ENCODE measurements at places on chromosomes 12 and 14.
A peak's percentile ranks its signal among the peaks of the same experiment; 100 is the strongest.

- DNase-seq: no peak
Observed at GRCh38 chr12:53532524-53533445, 25.5 kb upstream of the NPFF start.

DNA sequence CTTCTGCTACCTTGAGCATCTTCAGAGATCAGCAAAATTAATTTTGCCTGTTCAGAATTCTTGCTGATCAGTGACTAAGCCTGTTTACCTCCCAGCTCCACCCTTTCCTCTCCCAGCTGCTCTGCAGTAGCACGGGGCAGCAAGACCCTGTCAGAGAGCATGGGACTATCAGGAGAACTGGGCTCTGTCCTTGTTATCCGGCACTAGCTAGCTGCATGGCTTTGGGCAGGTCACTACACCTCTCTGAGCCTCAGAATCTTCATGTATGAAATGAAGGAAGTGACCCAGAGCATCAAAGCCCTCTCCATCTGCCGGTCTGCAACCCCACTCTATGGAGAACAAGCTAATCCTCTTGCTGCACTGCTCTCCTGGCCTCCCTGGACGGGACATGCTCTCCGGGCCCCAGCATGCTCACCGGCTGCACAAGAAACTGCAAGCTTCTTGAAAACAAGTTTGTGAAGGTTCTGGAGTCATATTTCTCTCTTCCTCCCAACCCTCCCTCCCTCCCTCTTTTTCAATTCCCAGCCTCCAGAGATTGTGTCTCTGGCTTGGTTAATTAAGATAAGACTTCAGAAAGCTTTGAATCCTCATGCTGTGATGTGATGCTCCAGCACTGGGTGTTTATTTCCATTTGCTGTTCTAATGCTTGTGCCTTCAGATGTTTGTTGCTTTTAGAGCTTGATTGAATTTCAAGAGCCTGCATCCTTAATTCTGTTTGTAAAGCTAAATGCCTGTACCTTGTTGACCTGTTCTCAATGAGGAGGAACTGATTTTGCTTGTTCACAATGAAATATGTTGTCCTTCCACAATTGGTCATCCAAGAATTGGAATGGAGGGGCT lies 101.1 kb downstream of the CRACR2A start:
- DNase-seq: no peak

GRCh38 chr14:100486025-100486828 lies 101.0 kb downstream of the BEGAIN start:
- peak; percentile 95 for DNase-seq

- DNase-seq: peak; percentile 59
Observed at GRCh38 chr14:29016050-29016900, 249.7 kb downstream of the FOXG1 start.

- no peak for DNase-seq
Observed at GRCh38 chr14:61271552-61271951, 9.6 kb downstream of the TMEM30B start.

DNA sequence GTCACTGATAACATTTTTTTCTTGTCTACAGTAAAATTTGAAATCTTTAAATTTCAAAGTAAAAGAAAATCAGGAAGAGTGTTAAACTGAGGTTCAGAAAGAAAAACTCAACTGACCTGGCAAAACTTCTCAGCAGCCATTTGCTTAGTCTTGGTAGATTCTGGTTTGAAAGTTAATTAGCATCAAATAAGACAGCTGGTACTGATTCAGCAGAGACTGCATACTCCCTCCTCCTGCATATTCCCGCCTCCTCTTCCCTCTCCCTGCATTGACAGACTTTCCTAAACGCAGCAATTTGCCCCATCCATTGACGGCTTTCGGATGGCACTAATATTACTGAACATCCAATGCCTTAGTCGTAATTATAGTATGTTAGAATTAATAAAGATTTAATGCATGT lies 520.8 kb downstream of the FLRT2 start:
- no peak for DNase-seq

DNA sequence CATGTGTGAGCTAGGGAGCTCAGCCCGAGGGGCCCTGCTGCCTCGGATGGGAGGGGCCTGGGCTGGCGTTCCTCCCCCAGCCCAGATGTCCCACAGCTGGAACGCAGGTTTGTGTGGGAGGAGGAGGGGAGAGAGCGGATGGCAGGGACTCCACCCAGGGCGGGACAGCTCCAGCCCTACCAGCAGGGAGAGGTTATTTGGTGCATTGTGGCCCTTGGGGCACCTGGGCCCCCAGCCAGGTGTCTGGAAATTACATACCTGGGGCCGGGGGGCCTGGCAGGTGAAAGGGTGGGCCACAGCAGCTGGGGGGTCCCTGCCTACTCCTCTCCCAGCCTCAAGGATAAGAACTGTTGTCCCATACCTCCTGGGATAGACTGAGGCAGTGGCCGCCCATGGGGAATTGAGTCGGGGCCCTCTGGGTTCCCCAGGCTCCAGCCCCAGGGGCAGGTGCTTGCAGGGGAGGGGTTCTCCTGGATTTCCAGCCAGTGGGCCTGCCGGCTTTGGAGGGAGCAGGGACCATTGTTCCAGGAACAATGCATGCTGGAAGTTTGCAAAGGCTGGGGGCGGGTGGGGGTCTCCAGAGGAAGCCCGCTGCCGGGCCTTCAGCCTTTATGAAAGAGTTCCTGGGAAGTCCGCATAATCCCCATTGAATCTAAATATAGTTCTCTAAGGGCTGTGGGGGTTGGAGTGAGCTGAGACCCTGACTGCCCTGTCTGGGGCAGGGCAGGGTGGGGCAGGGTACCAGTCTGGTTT lies 1.2 kb downstream of the KIF26A start:
- no peak for DNase-seq

GRCh38 chr12:91685917-91686316 lies 459.7 kb downstream of the BTG1 start:
- DNase-seq: no peak

DNA sequence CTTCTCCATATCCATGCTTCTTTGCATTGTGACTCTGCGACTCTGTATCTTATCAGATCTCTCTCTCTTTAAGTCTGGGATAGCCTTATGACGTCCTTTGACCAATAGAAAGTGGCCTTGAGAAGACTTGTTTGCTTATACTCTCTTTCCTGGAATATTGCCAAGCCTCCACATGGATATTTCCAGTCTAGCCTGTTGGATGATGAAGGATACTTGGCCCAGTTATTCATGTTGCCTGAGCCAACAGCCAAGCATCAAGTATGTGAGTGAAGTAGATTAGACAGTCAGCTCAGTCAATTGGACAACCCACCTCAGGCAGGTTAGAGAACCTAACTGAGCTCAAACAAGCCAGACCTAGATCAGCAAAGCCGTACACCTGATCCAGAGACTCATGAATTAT lies 864.2 kb upstream of the MGAT4C start:
- no peak for DNase-seq

GRCh38 chr14:45377166-45377565 lies 124.2 kb upstream of the MIS18BP1 start:
- no peak for DNase-seq

GRCh38 chr12:15289192-15289591 lies 33.1 kb upstream of the PTPRO start:
- DNase-seq: no peak

DNA sequence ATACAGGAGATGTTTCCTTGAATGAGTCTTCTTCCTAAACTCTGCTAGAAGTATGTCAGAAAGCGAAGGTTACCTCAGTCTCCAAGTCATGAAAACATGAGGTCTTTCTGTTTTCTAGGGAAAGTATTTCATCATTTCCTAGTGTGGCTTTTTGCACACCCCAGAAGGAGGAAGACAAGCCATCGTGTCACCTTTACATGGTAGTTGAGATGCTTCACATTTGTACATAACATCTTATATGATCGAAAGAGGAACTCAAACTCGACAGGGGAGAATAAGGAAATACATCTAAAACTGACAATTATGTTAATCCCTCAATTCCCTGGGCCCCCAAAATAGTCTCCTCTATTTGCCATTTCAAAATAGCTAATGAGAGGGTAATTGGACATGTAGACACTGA lies 214.1 kb upstream of the PLEKHG7 start:
- no peak for DNase-seq

GRCh38 chr12:118925826-118926225 lies 55.5 kb upstream of the SRRM4 start:
- no peak for DNase-seq

DNA sequence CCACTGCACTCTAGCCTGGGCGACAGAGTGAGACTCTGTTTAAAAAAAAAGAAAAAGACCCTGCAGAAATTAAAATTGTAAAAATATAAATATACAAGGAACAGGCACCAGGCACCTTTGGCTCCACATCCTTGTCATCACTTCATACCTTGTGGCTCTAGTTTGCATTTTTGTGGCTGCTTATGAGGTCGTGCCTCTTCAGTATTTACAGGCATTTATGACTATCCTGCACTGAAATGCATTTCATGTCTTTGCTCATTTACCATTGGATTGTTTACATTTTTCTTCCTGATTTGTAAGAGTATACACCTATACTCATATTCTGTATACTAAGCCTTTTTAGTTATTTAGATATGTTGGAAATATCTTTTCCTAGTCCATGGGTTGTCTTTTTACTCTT lies 20.1 kb downstream of the BICD1 start:
- no peak for DNase-seq

DNA sequence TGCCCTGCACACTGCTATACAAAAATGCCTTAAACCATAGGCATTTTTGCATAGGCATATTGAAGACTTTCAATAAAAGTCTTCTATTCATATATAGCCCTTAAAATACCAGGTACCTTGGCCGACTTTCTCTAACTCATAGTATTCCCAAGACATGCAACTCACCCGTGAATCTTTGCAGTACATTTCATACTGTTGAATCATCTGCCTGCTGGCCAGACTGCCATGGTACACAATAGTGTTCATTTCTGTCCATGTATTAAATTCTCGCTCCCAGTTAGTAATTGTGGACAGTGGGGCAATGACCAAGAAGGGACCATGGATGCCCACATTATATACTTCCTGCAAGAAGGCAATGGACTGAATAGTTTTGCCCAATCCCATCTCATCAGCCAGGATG lies 24.3 kb upstream of the SUPT16H start:
- DNase-seq: no peak

GRCh38 chr12:27585739-27586265 lies 61.8 kb downstream of the PPFIBP1 start:
- DNase-seq: no peak

DNA sequence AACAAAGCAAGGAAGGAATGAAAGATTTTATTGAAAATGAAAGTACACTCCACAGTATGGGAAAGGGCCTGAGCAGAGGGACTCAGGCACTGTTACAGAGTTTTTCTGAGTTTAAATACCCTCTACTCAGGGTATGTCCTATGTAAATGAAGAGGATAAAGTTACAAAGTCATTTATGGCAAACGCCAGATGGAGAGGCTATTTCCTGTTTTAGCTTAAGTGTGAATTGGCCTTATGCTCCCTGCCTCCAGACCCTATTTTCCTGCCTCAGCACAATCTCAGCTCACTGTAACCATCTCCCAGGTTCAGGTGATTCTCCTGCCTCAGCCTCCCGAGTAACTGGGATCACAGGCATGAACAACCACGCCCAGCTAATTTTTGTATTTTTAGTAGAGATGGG lies 6.8 kb upstream of the PHC1 start:
- DNase-seq: no peak

- DNase-seq: no peak
Observed at GRCh38 chr12:4118017-4118510, 155.5 kb upstream of the CCND2 start.

DNA sequence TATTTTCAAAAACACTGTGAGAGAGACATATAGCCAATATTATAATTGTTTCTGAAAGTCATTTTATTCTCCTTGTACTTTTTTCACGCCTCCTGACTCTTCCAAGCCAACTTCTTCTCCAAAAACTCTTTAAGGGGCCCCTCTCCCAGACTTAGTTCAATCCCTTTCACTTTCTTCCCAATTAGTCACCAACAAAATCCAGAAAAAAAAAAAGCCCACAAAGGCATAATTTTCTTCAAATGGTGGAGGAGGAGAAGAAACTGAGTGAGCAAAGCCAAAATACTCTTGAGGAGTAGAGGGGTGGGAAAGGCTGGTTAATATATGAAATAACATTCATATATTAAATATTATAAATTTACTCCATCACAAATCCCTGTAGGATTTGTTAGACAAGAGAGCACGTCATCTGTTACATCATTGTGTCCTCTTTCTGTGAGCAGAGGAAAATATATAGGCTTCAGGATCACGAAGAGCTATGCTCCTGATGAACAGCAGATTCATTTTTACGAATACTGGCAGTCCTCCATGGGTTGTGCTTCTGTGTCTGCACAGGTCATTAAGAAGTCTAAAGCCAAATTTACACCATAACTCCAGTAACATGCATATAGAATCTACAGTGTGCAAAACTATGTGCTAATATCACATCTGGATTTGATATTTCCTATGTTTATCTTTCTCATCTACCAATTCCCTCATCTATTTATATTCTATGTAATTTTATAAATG lies 25.9 kb upstream of the NID2 start:
- DNase-seq: no peak

GRCh38 chr12:69885658-69886057 lies 60.6 kb downstream of the MYRFL start:
- no peak for DNase-seq

DNA sequence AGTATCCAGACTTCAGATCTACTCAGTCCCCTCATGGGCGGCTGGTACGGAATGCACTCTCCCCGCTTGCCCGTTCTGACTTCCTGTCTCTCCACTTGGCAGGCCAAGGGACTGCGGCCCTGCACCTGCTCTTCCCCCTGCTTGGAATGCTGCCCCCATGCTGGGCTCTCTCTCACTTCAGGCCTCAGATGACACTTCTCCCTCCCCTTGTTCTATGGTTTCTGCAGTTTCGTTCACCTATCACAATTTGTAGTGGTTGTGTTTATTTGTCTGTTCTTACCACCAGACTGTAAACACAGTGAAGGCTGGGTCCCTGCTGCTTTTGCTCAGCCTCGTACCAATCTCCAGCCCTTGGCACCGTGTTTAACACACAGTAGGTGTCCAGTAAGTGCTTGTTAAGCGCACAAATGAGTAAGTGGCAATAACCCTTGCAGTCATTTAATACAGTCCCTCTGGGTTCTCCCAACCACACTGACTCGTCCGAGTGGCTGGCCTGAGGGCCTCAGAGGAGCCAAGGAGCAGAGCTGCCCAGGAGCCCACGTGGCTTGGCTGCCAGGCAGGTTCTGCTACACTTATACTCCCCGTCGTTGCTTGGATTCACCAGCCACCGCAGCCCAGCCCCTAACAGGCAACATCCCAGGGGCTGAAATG lies 11.8 kb downstream of the SLC6A12 start:
- peak; percentile 77 for DNase-seq

GRCh38 chr14:100129161-100129589 lies 30.3 kb downstream of the DEGS2 start:
- no peak for DNase-seq

GRCh38 chr12:21939435-21939834 lies 1.8 kb downstream of the ABCC9 start:
- peak; percentile 29 for DNase-seq

- DNase-seq: no peak
Observed at GRCh38 chr12:127555071-127555470, 711.9 kb upstream of the TMEM132C start.
